Fibroblast of skin of right biceps (primary cell): ENCODE measurements at places on chromosomes 6 and 20.

GRCh38 chr20:18390201-18390600, 76.6 kb downstream of the DZANK1 start:
- no peak for DNase-seq

- no peak for DNase-seq
Observed at GRCh38 chr20:50277064-50277415, 86.4 kb downstream of the CEBPB start.

DNA sequence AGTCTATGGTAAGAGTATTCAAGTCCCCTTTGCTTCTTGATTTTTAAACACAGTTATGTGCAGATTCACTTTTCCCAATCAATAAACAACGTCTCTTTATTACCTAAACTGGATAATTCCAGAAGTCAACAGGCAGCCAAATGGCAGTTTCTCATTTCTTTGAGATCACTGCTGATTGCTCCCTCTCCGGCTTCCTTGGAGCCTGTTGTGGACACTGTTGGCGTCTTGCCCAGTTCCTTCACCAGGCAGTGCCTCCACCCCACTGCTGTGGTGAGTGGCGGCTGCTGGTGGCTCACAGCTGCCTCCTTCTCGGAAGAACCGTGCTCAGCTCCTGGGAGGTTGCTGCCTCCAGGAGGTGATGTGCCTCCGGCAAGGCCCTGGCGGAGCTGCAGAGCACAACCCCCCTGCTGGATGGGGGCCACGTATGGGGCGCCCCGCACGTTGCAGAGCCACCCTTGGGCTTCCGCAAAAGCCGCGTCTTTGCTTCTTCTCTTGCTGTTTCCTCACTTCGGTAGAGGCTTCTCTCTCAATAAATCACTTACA, 105.1 kb upstream of the CNKSR3 start:
- peak; percentile 63 for DNase-seq

DNA sequence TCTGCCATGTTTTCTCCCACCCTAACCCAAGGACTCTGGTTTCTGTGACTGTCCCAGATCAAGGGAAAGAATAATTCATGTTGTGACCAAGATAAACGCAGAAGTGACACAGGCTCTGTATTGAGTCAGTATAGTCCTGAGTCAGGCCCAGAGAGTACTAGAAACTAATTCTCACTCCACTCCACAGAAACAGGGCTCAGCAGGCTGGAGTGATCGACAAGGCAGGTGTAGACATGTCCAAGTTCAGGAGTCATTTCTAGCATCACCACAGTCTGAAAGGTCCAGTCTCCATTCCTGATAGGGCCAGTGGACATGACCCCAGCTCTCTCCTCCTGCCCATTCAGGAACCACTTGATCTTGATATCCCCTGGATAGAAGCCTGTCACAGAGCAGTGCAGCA, 2.7 kb downstream of the HLA-DOB start:
- DNase-seq: no peak

DNA sequence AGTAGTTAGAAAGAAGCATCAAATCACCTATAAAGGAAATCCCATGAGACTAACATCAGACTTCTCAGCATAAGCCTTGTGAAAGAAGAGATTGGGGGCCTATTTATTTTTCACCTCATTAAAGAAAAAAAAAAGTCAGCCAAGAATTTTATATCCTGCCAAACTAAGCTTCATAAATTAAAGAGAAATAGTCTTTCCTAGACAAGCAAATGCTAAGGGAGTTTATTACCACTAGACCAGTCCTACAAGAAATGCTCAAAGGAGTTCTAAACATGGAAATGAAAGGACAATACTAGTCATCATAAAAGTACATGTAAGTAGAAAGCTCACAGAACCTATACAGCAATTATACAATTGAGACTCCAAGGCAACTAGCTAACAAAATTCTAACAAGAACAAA, 96.5 kb upstream of the OLIG3 start:
- DNase-seq: no peak

DNA sequence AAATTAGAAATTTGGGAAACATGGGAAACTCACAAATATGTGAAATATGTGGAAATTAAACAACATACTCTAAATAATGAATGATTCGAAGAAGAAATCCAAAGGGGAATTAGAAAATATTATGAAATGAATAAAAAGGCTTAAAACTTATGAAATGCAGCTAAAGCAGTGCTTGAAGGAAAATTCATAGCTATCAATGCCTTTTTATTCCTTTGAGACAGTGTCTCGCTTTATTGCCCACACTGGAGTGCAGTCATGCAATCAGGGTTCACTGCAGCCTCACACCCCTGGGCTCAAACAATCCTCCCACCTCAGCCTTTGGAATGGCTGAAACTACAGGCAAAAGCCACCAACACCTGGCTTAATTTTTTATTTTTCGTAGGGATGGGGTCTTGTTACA, 7.9 kb upstream of the TGIF2 start:
- DNase-seq: no peak
